T-helper 22 cell (primary cell): ENCODE measurements at places on chromosomes 1 and 21.

DNA sequence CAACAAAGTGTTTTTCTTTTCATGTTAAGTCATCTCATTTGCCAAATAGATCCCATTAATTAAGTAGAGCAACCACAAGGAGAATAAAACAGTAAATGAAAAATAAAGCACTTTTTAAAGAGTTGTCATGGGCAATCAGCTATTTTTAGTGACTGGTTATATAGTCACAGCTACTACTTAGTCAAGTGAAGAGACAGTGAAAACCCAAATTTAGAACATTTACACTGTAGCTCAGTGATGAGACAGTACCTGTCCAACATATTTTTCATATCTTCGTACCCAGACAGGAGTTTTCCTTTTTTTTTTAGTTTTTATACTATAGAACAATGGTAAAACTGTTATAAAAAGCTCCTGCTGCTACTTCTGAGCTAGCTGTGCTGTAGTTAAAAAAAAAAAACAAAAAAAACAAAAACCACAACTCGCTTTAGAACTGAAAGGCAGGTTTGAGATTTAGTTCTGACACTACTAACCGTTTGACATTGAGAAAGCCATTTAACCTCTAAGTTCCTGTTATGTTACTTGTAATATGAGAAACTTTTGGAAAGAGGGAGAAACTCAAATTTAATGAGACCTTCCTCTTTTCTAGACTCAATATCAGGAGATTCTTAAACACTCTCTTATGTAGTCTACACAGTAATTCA is 777.5 kb downstream of the ADGRL2 start:
- no peak for DNase-seq

DNA sequence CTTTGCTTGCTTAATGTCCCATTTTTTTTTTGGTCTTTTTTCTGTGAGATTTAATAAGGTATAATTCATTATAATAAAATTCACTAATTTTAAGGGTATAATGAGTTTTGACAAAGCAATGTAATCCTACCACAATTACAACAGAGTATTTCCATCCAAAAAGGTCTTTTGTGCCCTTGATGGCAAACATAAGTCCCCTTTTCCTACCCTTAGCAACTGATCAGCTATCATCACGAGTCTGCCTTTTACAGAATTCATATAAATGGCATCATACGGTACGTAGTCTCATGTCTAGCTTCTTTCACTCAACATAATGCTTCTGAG is 7.5 kb downstream of the SDHB start:
- DNase-seq, result no peak

- DNase-seq, result no peak
Observed at GRCh38 chr1:171420810-171421209, 64.5 kb upstream of the PRRC2C start.

DNA sequence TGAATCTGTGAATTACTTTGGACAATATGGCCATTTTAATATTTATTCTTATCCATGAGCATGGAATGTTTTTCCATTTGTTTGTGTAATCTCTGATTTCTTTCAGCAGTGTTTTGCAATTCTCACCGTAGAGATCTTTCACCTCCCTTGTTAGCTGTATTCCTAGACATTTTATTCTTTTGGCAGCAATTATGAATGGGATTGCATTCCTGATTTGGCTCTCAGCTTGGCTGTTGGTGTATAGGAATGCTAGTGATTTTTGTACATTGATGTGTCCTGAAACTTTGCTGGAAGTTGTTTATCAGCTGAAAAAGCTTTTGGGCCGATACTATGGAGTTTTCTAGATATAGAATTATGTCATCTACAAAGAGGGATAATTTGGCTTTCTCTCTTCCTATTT is 44.2 kb upstream of the NEGR1 start:
- no peak for DNase-seq

- DNase-seq, result no peak
Observed at GRCh38 chr1:114207635-114208034, 54.0 kb upstream of the SYT6 start.

DNA sequence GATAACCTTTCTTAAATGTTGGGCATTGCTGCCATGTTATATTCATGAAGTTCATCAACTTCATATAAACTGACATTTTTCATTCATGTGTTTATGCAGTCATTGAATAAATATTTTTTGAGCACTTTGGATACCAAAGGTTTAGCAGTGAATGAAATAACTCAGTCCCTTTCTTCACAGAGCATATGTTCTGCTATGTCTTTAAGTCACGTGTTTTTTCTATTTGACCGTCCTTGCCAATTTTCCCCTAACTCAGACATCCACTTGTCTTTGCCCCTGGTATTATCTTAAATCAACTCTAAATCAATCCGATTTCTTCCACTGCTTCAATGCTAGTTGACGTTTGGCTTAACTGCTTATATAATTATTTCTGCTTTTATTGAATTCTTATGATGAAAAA is 16.6 kb downstream of the ADARB1 start:
- no peak for DNase-seq

DNA sequence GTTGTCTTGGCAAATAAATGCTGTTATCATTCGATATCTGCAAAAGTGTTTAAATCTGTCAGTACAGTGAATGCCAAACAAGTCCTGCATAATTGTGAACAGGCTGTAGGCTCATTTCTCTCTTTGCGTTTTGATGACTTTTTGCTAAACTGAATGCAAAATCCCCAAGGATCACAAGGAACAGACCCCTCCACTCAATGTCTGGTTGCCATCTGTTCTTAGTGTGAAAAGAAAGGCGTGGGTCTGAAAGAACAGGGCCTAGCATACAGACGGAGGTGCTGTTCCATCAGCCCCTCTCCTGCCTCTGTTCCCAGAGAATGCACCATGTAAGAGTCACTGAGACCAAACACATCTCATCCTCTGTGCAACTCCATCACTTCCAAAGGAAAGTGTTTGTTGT is 40.4 kb downstream of the EIF2B3 start:
- no peak for DNase-seq

DNA sequence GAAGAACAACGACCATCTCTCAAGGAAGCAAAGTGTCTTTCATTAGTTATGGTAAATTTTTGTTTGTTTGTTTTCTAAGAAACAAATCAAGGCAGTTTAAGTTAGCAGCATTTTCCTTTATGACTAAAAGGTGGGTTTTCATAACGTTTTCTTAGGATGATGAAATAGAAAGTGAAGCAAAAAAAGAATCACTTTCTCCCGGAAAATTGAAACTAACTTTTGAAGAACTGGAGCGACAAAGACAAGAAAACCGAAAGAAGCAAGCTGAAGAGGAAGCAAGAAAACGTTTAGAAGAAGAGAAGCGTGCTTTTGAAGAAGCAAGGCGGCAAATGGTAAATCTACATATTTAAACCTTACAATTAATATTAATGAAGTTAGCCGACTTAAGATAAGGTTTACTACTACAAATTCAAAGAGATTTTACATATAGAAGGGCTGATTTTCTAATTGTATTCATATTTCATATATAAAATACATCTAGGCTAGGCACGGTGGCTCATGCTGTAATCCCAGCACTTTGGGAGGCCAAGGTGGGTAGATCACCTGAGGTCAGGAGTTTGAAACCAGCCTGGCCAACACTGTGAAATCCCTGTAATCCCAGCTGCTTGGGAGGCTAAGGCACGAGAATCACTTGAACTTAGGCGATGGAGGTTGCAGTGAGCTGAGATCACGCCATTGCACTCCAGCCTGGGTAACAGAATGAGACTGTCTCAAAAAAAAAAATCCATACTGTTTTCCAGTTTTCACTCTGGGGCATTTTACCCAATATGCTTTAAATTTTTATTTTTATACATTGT is 38.3 kb downstream of the NEXN start:
- DNase-seq, result no peak

- DNase-seq, result no peak
Observed at GRCh38 chr1:233395863-233396646, 68.5 kb downstream of the MAP3K21 start.

DNA sequence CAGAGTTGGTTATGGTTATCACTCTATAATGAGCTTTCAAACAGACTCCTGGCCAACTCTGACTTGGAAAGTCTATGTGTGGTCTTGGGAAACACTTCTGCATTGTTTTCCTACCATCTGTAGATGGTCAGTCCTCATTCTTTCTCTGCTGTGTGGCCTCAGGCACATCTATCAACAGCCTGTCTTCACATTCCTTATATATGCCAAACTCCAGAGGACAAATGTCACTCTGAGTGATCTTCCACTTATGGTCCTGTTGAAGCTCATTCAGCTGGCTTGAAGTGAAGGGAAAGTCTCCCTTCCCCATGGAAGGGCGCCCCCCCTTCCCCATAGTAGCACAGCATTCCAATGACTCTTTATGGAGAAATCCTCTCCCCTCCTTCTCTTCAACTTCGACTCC is 58.7 kb downstream of the VANGL2 start:
- DNase-seq, result no peak

GRCh38 chr1:173210283-173210682 is 3.2 kb upstream of the TNFSF4 start:
- DNase-seq, result no peak

DNA sequence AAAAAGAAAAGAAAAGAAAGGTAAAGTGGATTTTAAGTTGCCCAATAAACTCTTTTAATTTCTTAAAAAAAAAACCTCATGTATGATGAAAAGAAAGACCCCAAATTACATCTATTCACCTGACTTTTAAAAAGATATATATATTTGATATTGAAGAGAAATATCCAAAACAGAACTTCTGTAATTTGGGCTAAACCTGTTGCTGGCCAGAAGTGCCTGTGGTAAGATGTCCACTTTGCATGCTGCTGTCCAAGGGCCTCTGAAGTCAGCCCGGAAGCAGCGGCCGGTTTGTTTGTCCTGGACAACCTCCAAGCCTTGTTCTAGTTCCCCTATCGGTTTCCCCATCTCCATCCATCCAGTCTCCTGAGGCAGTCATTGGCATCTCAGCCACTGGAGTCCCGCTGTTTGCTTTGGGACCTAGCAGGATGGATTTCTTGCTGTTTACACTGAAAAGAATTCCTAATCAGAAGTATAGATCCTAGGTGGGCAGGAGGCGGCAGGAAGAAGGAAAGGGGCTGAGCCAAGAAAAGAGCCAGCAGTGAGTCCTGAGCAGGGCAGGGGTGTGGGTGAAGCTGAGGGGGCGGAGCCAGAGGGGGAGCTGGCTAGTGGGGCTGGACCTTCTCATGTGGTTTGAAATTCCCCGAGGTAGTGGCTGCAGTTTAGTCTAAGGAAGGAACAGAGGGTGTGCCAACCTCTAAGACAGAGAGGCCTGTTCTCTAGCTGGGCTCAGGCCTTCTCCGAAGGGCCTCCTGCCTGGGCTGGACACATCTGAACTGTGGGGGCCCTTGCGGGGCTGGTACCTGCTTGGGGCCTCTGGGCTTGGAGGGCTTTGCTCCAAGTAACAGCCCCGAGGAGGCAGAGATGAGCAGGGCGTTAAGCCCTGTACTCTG is 3.3 kb downstream of the NCMAP start:
- no peak for DNase-seq

GRCh38 chr1:97135972-97136371 is 414.4 kb downstream of the PTBP2 start:
- DNase-seq, result no peak

- no peak for DNase-seq
Observed at GRCh38 chr1:228512781-228513198, 25.6 kb downstream of the RNF187 start.

- no peak for DNase-seq
Observed at GRCh38 chr1:66652556-66652955, 99.7 kb upstream of the DYNLT5 start.

DNA sequence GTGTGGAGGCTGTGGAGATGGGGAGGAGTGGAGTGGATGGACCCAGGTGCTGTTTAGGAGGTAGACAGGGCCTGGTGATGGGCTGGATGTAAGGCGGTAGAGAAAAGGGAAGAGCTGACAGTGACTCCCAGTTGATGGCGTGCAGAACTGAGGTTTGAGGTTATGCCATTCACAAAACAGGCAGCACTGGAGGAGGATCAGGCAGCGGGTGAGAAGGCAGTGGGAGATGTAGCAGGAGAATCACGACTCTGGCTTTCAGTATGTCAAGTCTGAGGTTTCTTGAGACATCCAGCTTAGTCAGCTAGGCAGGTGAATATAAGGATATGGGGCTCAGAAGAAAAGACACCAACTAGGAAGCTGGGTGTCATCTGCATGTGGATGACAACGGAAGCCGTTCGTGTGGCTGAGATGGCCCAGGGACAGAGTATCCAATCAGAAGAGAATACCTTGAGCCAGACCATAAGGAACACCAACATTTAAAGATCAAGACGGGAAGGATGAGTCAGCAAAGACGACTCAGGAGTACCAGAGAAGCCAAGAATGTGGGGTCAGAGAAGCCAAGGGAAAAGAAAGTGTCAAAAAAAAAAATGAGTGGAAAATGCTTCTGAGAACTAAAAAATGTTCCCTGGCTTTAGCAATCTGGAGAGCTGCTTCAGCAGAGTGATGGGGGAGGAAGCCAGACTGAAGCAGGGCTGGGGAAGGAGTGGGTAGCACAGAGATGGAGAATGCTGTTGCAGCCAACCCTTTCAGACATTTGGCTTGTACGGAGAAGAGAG is 15.2 kb downstream of the LRRN2 start:
- DNase-seq, result no peak

GRCh38 chr1:110281363-110282290 is 57.5 kb upstream of the RBM15 start:
- no peak for DNase-seq

- peak; percentile 34 for DNase-seq
Observed at GRCh38 chr1:19582318-19582717, 61.8 kb upstream of the NBL1 start.

DNA sequence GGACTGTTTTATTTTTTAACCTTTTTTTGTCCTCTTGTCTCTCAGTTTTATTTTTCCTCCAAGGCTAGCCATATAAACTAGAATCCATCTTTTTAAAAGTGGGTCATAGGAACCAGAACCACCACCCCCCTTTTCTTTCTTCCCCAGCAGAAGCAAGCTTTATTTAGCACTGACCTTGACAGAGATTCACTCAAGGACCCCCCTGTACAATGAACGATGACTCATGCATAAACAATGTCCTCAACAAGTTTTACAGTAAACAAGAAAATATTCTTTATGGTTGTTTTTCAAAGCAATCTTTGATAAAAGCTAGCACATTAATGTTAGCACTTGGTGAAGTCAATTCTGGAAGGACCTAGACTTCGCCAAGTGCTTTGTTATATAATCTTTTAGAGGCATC is 14.1 kb downstream of the PKN2 start:
- DNase-seq, result no peak

GRCh38 chr1:237799762-237800474 is 90.8 kb downstream of the ZP4 start:
- peak; percentile 6 for DNase-seq

- DNase-seq, result no peak
Observed at GRCh38 chr1:186819563-186819962, 9.2 kb upstream of the PLA2G4A start.
